Occipital lobe (tissue), 3 donors: ENCODE measurements at places on chromosomes 5 and 9. TPM values are rescaled to one million over a fixed set of nuclear protein-coding genes. Genes with fewer than 3 reads are reported as not detected.

Gene LCN9
- total RNA-seq = not detected

Gene ITK
- total RNA-seq = 0.16 TPM

Gene TRPM3
- total RNA-seq = 20.6 TPM

Gene ZNG1A
- total RNA-seq = 33.2 TPM

Gene SLC25A2
- not detected for total RNA-seq

Gene PRSS3
- total RNA-seq = not detected

Gene CDH18
- total RNA-seq = 10.0 TPM

Gene RANBP6
- 69.4 TPM for total RNA-seq

Gene TSLP
- not detected for total RNA-seq

Gene NOP16
- total RNA-seq = 5.0 TPM

Gene CYLC2
- total RNA-seq = not detected

Gene NME5
- 9.4 TPM for total RNA-seq

Gene PCDHGC3
- 35.6 TPM for total RNA-seq

Gene ADRB2
- 1.6 TPM for total RNA-seq

Gene SOHLH1
- total RNA-seq = not detected

Gene CD72
- 0.47 TPM for total RNA-seq

Gene ITGA2
- total RNA-seq = 5.5 TPM

Gene RUFY1
- 24.0 TPM for total RNA-seq

Gene SOWAHA
- 5.1 TPM for total RNA-seq

Gene RNF208
- 1.4 TPM for total RNA-seq

Gene ECM2
- 5.6 TPM for total RNA-seq

Gene C9orf50
- total RNA-seq = not detected

Gene PTGS1
- 0.47 TPM for total RNA-seq

Gene TMEM215
- total RNA-seq = 1.1 TPM

Gene SPINK7
- total RNA-seq = not detected

Gene AHRR
- 1.4 TPM for total RNA-seq

Gene ZNF608
- total RNA-seq = 95.6 TPM

Gene C1QTNF2
- 3.1 TPM for total RNA-seq

Gene FOXE1
- total RNA-seq = not detected

Gene MSMP
- not detected for total RNA-seq

Gene NIPAL4
- not detected for total RNA-seq

Gene DMRT2
- total RNA-seq = 0.16 TPM

Gene CCNI2
- total RNA-seq = 0.16 TPM
